Activated CD4-positive, alpha-beta T cell treated with anti-CD3 and anti-CD28 coated beads, Interleukin-2, amount 50 U/mL, for 16 hours (primary cell): ENCODE measurements at places on chromosomes 5 and 9.

DNA sequence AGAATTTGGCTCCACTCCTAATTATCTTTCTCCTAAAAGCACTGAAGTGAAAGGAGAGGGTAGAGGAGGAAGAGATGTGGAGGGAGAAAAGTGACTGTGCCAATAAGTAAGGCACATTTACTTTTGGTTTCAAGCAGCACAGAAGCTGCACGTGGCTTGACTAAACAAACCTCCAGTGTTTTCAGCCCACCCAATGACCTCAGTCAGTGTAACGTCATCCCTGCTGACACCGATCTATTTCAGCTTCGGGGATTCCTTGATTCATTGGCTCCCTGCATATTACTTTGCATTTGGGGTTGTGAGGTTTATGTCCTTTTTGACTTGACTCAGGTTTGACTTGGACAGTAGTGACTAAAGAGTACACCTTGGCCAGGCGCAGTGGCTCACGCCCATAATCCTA is 35.6 kb upstream of the NIM1K start:
- no peak for DNase-seq

DNA sequence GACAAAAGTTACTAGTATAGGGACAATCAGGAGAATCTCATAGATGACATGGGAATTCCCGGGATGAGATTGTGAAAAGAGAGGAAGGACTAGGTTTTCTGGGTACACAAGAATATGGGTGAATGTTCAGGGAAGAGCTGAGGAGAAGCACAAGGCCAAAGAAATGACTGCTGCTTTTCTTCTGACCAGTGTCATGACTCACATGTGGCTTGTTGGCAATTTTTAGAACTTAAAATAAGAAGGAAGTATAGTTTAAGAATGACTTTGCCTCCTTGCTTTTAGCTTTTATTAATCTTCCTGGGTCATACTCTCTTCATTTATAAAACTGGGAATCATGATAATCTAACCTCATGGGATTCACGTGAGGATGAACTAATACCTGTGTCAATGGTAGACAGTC is 652.4 kb upstream of the MEF2C start:
- no peak for DNase-seq

GRCh38 chr9:89731262-89732182 is 126.7 kb downstream of the GADD45G start:
- no peak for DNase-seq

DNA sequence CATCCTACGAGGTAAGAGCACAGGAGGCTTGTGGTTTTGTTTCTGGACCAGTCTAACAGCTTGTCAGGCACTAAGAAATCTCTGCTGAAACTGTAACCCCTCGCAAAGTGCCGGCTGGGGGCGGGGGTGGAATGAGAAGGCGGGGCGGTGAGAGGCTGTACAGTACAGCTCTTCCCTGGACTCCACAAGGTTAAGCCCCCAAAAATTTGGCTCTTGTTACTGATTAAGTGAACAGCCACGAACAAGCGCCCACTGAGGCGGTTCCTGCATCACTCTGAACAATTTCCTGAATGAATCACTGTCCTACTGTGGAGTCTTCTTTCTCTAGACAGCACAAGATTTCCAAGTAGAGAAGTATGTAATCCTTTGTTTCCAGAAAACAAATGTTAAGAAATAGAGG is 6.8 kb downstream of the FBP2 start:
- no peak for DNase-seq

DNA sequence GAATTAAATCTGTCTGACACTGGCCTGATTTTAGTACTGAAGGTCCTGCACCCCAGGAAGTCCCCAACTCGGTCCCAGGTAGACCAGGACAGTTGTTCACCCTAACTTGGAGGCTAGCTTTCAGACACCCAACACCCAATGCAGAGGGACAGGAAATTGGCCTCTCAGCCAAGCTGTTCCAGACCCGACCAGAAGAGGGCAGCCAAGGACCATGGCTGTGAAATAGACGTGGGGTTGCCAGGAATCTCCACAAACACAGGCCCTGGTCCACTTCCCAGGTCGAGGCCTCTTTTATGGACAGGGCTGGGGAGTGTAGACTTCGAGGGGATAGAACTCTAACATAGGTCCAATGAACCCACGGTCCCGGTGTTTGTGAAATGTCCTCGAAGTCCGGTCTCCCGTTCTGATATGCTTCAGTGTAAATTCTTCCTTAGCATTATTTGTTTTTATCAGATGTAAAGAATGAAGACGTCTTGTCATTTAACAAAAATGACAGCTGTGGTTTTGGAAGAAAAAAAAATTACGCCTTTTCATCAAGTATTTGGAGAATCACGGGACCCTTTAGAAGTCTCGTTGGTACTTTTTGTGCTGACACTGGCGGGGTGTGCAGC is 260.3 kb upstream of the ADAMTS16 start:
- peak; percentile 62 for DNase-seq

DNA sequence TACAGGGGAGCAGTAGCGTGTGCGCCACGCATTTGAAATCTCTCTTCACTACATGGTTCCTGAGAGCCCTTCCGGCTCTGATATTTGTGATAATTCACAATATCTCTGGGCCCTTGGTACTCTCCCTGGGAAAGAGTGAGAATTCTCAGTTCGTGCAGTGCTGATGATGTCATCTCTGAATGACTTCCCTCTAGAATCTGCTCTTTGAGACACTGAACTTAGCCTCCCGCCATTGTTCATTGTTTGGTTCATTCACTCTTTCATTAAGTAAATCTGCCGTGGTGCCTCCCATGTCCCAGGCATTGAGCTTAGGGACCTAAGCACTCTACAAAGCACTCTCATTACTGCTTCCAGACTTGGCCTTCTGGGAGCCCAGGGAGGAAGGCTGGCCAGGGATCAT is 94.0 kb downstream of the PPARGC1B start:
- DNase-seq = no peak

GRCh38 chr5:150846654-150847333 is 473 bp downstream of the IRGM start:
- peak; percentile 81 for DNase-seq

GRCh38 chr5:37112383-37112991 is 136.7 kb downstream of the CPLANE1 start:
- peak; percentile 9 for DNase-seq

GRCh38 chr9:92064711-92065110 is 50.5 kb downstream of the SPTLC1 start:
- no peak for DNase-seq

DNA sequence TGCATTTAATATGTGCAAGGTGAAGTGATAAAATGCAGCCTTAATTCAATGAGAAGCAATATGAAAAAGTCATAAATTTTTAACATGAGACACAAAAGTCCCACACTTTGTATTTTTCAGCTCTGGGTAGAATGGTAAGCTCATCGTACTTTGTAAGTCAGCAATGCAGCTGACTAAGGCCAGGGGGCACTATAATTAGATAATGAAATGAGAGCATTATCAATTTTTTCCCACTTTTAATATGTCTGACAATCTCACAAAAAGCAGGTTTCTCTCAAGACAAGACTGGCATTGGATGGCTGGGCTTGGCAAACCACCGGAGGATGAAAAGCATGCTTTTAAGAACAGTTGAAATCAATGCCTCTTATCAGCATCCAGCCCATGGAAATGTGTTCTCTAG is 162.8 kb downstream of the FAM174A start:
- DNase-seq = no peak

- no peak for DNase-seq
These were observed 5.1 kb downstream of the FLT4 start for GRCh38 chr5:180644129-180644824.
